ENCODE measurements at places on chromosomes 1 and 21. TPM values are rescaled to one million over a fixed set of nuclear protein-coding genes. Genes with fewer than 3 reads are reported as not detected.

LYSMD1 gene
- total RNA-seq: 5.7 TPM

PLA2G2D gene
- not detected for total RNA-seq

GRCh38 chr1:2027961-2028583 is 8.9 kb downstream of the GABRD start:
- no peak for DNase-seq

DNA sequence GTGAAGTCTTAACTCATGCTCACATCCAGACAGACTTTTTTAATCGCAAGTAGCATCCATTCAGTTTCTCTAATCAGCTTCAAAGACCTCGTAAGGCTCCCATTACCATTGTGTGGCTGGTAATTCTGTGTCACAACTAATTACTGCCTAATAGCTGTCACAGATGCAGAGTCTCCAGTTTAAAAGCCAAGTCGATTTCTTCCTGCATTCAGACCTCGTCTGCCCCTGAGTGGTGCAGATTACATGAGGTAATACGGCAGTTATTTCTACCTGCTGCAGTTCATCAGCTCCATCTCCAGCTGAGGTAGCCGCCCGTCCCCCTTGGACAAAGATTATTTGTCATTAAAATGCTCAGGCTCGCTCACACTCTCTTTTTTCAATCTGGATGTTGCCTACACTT is 34.4 kb upstream of the OLIG2 start:
- no peak for DNase-seq

DNA sequence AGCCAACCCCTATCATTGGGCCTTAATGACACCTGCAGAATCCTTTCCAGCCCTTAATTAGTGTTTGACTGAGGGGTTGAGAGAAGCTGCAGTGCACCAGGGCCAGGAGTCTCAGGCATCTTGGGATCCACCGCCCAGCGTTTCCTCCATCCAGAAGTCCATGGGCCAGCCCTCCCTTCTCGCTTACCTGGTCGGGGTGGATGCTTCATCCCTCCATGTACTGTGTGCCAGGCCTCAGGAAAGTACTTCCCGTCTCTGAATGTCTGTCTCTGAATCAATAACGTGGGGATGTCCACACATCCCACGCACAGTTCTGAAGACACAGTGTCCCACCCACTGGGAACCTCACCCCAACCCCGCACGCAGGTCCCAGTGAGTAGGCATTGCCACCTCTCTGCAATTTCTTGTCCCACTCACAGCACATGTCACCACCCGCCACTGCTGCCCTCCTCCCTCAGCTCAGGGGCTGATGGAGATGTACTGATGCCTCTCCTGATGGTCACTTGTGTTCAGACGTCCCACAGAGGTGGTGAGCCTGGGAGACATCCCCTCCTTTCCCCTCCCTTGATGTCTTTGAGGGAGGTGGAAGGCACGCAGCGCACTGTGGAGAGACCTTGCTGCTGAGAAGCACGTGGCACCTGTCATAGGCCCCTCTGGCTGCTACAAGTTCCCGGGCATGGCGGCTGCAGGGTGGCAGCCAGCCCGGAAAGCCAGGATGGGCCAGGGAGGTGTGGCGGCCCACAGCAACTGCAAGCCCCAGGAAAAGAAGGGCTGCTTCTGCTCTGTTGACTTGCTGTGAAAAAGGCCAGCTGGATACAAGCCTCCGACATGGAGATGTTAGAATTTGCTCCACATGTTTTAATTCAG is 29.4 kb upstream of the PRSS38 start:
- no peak for DNase-seq

ARHGEF10L gene
- total RNA-seq: 46.8 TPM

TTC24 gene
- not detected for total RNA-seq

CRNN gene
- total RNA-seq: not detected

ZNF695 gene
- 20.6 TPM for total RNA-seq

GRCh38 chr1:147550302-147550937 is 9.1 kb downstream of the BCL9 start:
- no peak for DNase-seq

DNA sequence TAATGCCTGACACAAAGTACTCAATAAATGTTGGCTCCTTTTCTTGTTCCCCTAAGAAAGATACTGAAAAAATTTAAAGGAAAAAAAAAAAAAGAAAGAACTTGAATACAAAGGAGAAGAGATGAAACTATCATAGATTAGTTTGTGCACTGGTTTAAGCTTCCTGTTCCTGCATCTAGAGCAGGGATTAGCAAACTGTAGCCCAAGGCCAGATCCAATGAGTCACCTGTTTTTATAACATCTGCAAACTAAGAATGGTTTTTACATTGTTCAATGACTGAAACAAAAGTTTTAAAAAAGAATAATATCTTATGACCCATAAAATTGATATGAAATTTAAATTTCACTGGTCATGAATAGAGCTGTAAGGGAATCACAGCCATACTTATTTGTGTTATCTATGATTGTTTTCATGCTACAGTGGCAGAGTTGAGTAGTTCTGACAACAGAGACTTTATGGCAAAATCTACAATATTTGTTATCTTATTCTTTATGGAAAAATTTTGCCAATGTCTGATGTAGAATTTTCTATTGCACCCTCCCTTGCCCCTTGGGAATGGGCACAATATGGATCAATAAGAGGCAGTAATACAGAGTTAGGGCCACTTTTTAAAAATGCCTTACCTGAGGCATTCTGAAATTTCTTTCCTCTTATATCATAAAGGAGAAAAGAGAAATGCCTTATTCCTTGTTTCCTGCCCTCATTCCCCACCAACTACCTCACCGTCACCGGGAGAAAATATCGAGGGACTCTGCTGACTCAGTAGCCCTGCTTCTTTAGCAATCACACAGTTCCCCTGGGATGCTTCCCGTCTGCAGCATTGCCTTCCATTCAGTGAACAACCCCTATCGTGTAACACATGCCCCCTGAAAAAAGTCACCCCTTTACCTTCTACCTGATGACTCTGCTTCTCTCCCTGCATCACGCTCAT is 50.6 kb downstream of the WDR64 start:
- DNase-seq: no peak

DNA sequence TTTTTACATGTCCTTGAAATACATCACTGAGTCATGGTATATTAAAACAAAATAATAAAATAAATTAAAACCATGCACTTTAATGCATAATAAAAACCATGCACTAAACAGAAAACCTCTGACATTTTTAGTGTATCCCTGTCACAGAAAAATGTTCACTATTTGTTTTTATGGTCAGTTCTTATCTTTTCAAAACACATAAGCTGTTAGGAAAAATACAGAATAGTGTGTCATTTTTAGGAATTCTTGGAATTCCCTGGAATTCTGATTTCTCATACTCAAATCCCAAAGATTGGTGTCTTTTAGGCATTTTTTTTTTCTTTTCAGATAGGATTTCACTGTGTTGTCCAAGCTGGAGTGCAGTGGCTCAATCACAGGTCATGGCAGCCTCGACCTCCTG is 25.1 kb upstream of the TINAGL1 start:
- no peak for DNase-seq

DNA sequence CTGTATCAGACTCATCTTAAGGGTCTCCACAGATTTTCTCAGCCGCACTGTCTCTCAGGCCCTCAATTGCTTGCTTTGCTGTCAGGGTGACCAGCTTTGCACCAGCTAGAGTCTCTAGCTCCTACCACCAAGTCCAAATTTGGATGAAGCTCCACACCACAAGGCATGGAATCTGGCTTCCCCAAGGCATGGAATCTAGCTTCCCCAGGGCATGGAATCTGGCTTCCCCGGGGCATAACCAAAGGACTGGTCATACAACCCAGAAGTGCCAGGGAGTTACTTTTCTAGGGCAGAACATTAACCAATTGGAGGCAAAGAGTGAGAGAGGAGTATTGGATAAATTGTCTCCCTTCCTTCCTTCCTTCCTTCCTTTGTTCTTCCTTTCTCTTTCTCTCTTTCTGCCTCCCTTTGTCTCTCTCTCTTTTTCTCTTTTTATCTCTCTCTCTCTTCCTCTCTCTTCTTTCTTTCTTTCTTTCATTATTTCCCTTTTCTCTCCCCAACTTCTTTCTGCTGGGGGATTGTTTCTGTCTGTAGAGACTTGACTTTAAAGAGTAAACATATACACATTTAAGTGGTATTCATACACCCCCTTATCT is 76.9 kb upstream of the HAO2 start:
- DNase-seq: no peak

DNA sequence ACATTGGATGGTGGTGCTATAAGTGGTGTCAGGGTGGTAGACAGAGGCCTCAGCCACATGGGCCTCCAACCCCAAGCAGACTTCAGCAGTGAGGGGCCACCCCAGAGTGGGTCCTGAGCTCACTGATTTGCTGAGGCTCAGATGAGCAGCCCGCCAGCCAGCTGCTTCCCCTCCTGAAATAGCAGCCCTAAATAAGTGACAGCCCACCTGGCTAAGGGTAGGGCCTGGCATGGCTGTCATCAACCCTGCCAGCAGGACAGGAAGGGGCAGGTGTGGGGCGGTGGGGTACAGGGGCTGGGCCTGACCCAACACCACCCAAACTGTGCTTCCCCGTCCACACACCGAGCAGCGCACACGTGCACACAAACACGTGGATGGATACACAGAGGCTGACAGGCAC is 79.3 kb downstream of the GRIK3 start:
- DNase-seq: no peak

TMEM69 gene
- 59.7 TPM for total RNA-seq

Data from GM23338 (cell line).